ENCODE measurements at places on chromosomes 7 and 10.

DNA sequence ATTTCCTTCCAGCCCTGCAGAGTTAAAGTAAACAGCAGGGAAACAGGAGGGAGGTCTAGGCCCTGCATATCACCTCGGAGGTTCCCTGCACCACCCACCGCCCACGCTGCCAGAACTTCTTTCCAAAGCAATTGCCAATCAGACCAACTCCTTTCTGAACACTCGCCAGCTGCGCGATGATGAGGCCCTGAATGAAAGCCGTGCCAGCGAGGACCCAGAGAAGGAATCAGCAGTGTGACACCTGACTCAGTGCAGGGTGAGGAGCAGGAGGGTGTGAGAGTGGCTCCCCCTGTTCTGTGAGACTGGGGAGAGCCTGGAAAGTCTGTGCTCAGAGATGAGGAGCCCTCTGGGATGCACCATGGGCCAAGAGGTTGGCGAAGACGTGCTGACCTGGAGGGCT is 3.3 kb upstream of the TCERG1L start:
- DNase-seq, result no peak

- no peak for DNase-seq
Measured at GRCh38 chr7:152674860-152675758, 832 bp downstream of the XRCC2 start.

DNA sequence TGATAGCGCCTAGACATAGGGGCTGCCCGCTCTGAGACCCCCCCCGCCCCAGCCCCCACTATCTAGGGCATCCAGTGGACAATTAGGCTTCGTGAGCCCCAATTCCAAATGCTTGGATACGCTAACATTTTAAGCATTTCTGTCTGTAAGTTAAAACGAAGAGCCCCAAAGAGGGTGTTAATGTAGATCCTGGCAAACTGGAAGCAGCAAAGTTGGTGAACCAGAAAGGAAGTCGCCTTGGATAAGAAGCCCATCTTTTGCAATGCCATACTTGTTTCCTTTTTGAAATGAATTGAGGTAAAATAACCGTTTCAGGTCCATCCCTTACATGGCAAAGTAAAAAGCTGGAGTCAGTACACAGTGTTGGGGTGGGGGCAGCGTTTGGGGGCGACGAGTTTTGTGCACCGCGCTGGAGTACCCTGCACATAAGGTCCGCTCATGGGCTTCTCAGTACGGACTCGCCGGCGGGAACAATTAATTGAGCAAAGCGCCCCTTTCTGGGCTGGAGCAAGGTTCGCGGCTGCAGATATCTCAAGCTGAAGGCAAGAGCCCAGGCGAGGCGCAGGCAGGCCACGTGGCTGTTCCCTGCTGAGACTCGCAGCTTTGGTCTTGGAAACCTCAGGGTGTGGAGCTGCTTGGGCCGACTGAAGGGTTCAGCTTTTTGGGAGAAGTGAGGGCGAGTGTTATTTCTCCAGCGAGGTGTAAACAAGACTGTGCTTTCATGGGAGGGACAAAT is 1.4 kb upstream of the TWIST1 start:
- DNase-seq, result no peak

DNA sequence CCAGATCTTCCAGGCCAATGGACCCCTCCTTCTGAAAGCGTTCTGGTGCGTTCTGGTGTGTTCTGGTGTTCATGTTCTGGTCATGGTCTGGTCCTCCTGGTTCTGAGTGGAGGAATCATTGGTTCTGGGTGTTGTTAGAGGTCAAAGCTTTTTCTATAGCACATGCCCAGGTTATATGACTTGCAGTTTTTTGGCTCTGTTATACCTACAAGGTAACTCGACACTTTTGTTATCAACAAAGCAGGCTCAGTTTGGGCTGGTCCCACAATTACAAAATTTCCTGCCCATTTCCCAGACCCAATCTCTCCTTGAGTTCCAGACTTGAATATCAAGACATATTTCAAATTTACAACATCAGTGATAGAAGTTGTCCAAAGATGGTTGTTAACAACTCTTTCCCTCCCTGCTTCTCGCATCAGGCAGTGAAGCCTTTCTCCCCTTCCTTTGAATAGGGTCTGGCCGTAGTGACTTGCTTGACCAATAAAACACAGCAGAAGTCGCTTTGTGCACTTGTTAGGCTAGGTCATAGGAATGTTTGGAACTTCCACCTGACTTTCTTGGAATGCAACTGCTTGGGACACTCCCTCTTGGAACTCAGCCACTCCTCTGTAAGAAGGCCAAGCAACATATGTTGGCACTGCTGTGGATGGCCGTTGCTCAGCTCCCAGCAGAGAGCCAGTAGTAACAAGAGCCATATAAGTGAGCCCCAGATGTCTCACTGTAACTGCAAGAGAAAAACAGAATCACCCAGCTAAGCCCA is 83.1 kb upstream of the STEAP1B start:
- DNase-seq, result no peak

- no peak for DNase-seq
Measured at GRCh38 chr7:77661816-77662215, 34.4 kb upstream of the RSBN1L start.

DNA sequence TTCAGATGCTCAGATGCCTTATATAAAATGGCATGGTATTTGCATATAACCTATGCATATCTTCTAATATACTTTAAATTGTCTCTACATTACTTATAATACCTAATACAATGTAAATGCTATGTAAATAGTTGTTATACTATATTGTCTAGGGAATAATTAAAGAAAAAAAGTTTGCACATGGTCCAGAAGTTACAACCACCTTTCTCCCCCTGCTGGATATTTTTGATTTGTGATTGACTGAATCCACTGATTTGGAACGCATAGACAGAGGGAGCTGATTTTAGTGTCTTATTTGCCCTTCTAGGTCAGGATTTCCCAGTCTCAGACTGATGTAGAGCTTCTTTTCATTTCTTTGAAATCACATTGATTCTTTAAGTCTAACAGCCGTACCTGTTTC is 31.8 kb downstream of the MDFIC start:
- no peak for DNase-seq
